CD4-positive, alpha-beta T cell treated with Interleukin-17A for 4 hours (primary cell): ENCODE measurements at places on chromosomes 3 and 15.

DNA sequence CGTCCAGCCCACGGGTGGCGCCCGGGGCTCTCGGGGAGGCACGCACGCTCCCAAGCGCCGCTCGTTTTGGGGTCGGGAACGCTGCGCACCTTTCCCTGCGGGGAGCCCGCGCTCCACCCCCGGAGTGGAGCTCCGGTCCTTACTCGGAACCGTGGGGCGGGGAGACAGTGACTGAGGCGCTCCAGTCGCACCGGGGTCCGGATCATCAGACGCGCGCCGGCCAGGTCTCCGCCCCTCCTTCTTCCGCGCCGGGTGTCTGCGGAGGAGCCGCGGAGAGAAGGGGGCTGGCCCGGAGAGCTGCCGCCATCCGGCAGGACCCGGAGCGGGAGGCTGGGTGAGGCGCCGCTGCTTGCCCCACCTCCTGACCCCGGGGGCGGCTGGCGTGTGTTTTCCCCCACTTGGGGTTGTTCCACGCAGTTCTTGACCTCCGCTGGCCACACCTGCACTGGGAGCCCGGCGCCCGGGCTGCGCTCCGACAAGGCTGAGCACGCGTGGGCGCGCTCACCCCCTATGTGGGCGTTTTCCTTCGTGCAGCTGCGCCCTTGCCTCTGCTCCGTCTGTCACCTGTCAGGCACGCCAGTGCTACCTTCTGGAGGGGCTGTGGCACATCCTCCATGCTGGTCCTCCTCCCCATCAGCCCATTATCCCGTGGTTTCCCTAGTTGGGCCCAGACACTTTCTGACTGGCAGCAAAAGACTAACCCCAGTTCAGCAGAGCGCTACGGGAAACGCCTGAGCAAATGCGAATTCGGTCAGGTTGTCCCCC, at the start of gene MCF2L2:
Gene MCF2L2, minus strand, starts transcription at position 173 of the 765 bp plus-strand sequence. CDS start 642 bp downstream, outside the sequence.
- peak; percentile 76 for DNase-seq

DNA sequence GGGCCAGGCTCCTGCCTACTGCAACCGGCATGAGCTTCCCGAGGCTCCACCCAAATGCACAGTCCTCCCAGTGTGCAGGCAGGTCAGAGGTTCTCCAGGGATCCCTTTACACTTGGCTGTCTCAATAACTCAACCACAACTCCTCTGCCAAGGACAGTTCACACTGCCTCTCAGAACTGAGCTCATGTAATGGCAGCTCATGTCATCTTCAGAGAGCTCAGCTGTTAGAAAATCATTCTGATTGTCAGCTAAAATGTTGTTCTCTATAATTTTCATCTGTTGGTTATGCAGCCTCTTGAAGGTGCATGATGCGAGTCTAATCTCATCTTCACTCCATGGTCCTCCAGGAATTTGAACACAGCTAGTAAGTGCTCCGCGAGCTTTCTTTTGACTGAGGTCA, 76.7 kb downstream of the SST start:
- DNase-seq, result no peak

GRCh38 chr3:150472421-150472820, 64.3 kb downstream of the TSC22D2 start:
- DNase-seq, result no peak

GRCh38 chr3:56987238-56987895, 73.1 kb upstream of the SPATA12 start:
- DNase-seq, result peak; percentile 35

DNA sequence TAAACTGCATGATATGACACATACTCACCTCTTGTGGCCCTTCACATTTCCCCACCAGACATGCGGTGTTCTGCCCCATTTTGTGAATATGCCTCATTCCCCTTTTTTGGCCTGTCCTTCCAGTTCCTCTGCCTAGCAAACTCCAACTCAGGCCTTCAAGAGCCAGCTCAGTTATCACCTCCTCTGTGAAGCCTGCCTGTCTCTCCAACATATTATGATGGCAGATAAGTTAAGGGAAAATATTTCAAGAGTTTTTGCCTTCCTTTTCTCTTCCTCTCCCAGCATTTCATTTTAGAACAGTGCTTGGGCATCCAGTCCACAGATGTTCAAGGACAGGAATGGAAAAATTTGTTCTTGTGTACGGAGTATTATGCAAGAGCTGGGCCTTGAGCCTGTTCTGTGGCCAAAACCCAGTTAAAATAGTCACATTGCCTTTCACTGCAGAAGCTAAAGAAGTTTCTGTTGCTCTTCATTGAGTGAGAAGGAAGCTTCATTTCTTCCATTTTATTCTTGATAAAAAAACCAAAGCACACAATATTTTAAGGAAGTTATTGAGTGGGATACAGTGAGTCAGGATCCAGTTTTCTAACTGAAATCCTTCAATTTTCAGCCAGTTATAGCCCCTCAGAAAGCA, 192.0 kb downstream of the GHSR start:
- no peak for DNase-seq
